Mesendoderm (in vitro differentiated cells): ENCODE measurements at places on chromosomes 1 and 21.

- no peaks in the 10 kb centered on the region for H3K36me3 ChIP-seq
- no peak overlapping the region for H3K27ac ChIP-seq
- H3K4me3 ChIP-seq, result no peak overlapping the region
- DNase-seq, result no peak
- no peaks in the 10 kb centered on the region for H3K4me1 ChIP-seq
Observed at GRCh38 chr1:48753293-48753692, 23.4 kb downstream of the BEND5 start.

DNA sequence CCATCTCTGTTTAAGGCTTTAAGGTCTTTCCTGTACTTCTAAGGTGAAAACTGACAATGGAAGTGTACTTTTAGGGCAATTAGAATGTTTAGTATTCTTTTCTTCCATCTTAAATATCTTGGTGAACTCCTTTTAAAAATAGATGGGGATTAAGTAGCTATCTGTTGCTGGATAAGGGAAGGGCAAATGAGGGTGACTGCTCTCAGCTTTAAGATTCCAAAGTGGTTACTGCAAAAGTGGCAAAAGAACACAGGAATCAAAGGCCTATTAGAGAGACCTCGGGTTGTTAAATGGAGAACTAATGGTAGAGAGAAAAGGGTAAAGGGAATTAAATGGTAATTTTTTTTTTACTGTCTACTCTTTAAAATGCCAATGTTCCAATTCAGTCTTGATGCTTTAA lies 774.1 kb upstream of the B3GALT2 start:
- H3K36me3 ChIP-seq, result no peaks in the 10 kb centered on the region
- no peak overlapping the region for H3K4me3 ChIP-seq
- no peaks in the 10 kb centered on the region for H3K4me1 ChIP-seq
- H3K27ac ChIP-seq, result no peak overlapping the region
- no peaks in the 10 kb centered on the region for H3K27me3 ChIP-seq

DNA sequence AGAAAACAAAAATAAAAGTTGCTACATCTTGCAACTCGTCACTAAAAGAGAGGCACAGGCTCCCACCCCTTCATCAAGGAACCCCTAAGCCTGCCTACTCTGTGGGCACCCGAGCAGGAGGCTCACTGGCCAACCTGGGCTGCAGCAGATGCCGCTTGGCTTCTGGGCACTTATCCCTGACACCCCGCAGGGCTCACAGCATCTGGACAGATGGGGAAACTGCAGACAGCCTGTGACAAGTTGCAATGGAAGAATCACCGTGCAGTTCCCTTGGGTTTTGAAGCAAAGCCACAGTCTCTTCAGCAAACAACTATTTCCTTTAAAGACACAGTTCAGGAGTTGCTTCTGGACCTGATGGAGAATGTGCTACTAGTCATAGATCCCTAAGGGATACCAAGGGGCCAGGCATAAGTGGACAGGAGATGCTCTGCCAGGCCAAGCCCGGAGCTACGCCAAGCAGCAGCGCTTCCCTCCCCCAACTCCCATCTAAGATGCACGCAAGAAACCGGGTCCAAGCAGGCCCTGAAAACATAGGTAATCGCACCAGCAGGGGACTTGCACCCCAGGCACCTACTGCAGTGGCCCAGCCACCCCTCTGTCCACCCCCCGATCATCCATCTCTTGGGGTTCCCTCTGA lies 170.6 kb downstream of the NPHP4 start:
- no peak overlapping the region for H3K4me3 ChIP-seq
- no peaks in the 10 kb centered on the region for H3K36me3 ChIP-seq
- H3K4me1 ChIP-seq, result no peaks in the 10 kb centered on the region
- DNase-seq, result no peak

DNA sequence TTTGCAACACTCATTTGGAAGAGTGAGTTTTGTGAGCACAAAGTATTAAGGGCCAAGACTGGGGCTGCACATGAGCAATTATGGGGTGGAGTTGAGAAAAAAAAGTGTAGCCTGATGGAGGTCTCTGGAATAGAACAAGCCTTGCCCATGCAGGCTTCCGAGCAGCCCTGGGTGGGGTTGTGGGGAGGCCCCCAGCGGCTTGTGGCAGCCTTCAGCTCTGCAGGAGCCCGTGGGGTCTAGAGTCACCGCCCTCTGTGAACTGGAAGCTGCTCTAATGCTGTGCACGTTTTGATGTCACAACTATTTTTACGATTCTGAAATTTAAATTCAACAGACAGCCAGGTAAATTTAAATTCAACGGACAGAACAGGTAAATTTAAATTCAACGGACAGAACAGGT lies 58.9 kb downstream of the BACE2 start:
- no peak overlapping the region for H3K27ac ChIP-seq
- peaks cover 1% of the 10 kb centered on the region for H3K36me3 ChIP-seq
- H3K4me3 ChIP-seq, result no peak overlapping the region
- no peak for DNase-seq
- no peaks in the 10 kb centered on the region for H3K27me3 ChIP-seq

DNA sequence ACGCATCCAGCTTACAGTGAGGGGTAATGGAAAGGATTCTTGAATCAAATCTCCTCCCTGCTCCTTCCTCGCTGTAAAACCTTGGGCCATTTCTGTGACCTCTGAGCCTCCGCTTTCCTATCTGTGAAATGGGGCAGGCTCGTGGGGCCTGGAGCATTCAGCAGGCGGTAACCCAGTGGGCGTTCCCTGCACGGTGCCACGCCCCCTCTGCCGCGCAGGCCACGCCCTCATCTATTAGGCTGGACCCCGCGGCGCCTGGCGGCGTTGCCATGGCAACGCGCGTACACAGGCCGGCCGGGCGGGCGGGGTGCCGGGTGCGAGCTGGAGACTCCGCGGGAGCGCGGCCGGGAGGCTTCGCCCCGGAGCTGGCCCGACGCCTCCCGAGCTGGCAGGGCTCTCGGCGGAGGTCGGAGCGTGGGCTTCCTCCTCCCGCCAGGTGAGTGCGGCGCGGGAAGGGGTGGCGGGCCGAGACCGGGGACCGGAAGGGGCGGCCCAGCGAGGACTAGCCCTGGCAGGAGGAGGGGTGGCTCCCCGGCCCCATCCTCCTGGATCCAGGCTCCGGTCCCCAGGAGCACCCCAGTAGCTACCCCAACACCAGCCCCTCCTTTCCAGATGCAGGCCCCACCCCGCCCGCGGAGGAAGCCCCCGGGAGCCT lies at the start of gene FHAD1:
TSS of gene FHAD1 (plus strand) at position 264 of the 655 bp plus-strand sequence. CDS start 4,562 bp downstream, outside the sequence.
- no peak within 1 kb of the TSS for H3K27ac ChIP-seq
- no peaks in the 10 kb centered on the region for H3K36me3 ChIP-seq
- H3K4me3 ChIP-seq, result peak within 1 kb of the TSS; percentile 55
- peak; percentile 89 for DNase-seq
- H3K27me3 ChIP-seq, result no peaks in the 10 kb centered on the region

- H3K4me1 ChIP-seq, result no peaks in the 10 kb centered on the region
- no peak overlapping the region for H3K4me3 ChIP-seq
- no peaks in the 10 kb centered on the region for H3K36me3 ChIP-seq
- DNase-seq, result no peak
- H3K27me3 ChIP-seq, result no peaks in the 10 kb centered on the region
- H3K27ac ChIP-seq, result no peak overlapping the region
Observed at GRCh38 chr1:96370757-96371156, 350.8 kb upstream of the PTBP2 start.

- H3K36me3 ChIP-seq, result no peaks in the 10 kb centered on the region
- H3K27ac ChIP-seq, result no peak overlapping the region
- no peaks in the 10 kb centered on the region for H3K27me3 ChIP-seq
Observed at GRCh38 chr1:156149374-156150332, 3.7 kb upstream of the SEMA4A start.

DNA sequence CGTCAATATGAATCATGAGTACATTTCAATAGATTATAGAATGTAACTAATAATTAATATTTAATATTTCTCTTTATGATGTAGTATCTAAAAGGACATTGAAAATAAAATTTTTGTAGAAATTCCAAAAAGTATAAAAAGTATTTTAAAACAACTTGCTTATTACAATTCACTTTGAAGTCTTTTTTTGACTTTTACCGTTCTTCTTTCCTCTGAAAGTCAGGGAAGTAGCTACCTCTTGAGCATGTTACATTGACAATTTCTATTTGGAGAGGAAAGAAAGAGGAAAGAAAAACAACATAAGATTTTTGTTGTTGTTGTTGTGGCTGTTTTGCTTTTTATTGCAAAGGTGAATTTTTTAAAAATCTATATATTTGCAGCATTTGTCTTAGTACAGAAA lies 1.3 kb downstream of the PTPRC start:
- no peaks in the 10 kb centered on the region for H3K27me3 ChIP-seq
- no peaks in the 10 kb centered on the region for H3K36me3 ChIP-seq
- H3K27ac ChIP-seq, result no peak overlapping the region
- H3K4me3 ChIP-seq, result no peak overlapping the region

DNA sequence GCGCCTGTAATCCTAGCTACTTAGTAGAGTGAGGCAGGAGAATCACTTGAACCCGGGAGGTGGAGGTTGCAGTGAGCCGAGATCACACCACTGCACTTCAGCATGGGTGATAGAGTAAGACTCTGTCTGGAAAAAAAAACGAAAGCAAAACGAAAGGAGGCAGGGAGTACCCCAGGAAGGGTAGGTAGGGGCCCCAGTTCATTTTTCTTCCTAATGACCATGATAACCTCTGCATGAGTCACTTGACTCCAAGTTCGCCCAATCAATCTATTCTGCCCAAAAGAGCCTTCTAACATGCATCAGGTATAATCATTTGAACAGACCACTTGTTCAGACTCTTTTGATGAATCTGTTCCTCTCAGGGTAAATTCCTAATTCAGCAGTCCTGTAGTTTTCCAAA lies 13.2 kb upstream of the TMEM201 start:
- no peak for DNase-seq
- no peak overlapping the region for H3K27ac ChIP-seq
- H3K4me3 ChIP-seq, result no peak overlapping the region

- peak; percentile 84 for DNase-seq
- peak overlapping the region; percentile 93 for H3K4me3 ChIP-seq
- peaks cover 1% of the 10 kb centered on the region for H3K4me1 ChIP-seq
- H3K27me3 ChIP-seq, result no peaks in the 10 kb centered on the region
Observed at GRCh38 chr1:222711319-222712252, 705 bp downstream of the AIDA start.

DNA sequence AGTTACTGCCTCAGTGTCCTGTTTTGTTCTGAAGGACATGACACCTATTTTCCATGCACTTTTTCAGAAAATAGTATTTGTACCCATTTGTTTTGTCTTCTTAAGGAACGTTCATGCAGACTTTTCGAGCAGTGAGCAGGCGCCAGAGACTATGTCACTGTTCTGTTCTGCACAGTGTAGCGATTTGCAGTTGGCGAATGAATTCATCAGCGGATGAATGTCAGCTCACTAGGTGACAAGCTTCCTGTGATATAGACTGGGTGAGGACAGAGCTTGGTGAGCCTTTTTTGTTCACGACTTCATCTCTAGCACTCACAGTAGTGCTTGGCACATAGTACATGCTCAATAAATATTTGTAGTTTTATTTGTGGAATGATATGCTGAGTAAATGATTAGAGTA lies 177.8 kb downstream of the NFIA start:
- no peaks in the 10 kb centered on the region for H3K4me1 ChIP-seq
- H3K4me3 ChIP-seq, result no peak overlapping the region
- no peaks in the 10 kb centered on the region for H3K36me3 ChIP-seq
- H3K27ac ChIP-seq, result no peak overlapping the region
- H3K27me3 ChIP-seq, result no peaks in the 10 kb centered on the region

- no peaks in the 10 kb centered on the region for H3K36me3 ChIP-seq
- no peaks in the 10 kb centered on the region for H3K4me1 ChIP-seq
- no peaks in the 10 kb centered on the region for H3K27me3 ChIP-seq
- H3K4me3 ChIP-seq, result no peak overlapping the region
- DNase-seq, result no peak
Observed at GRCh38 chr1:15299179-15299578, 52.2 kb downstream of the FHAD1 start.

DNA sequence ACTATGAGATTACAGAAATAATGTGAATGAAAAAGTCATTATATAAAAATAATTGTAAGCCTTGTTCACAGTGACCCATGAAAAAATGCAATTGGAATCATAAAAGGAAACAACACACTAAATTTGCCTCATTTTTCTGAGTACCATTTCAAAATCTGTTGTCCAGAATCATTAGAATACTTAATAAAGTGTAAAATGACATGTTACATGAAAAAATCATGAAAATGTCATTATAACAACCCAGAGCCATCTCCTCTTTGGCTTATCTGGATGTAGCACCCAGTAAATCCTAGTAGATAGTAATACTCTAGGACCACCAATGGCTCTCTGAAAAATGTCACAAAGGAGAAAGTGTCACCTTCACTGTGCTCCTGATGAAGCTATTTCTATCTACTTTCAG lies 76.5 kb downstream of the DDAH1 start:
- no peaks in the 10 kb centered on the region for H3K4me1 ChIP-seq
- no peaks in the 10 kb centered on the region for H3K36me3 ChIP-seq
- H3K4me3 ChIP-seq, result no peak overlapping the region
- no peak overlapping the region for H3K27ac ChIP-seq
- no peak for DNase-seq

DNA sequence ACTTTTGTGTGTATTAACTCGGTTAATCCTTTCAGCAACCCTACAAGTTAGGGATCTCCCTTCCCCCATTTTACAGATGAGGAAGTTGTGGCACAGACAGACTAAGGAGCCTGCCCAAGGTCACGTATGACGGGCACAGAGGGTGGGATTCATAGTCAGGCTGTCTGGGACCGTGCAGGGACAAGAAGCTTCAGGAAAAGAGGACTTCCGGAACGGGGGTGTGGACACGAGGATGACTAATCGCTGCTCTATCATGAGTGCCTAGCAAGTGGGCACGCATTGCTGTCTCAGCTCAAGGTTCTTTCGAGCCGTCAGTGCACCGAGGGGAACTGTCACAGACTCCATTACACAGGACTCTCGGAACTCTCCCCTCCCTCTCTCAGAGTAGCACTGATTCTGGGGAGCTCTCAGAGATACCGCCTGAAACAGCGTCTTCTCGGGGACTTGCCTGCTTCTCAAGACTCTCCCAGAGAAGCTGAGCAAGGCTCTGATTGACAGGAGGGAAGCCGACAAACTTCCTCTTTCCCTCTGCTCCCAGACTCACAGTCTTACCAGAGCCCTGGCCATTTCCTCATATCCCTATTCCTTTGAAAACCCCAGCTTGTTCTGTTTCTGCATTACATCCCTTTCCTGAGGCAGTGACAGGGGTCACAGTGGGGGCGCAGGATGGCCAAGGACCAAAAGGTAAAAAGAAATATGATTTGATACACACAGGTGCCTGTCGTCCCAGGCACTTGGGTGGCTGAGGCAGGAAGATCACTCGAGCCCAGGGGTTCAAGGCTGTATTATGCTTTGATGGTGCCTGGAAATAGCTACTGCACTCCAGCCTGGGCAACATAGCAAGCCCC lies 14.4 kb downstream of the FHAD1 start:
- DNase-seq, result no peak
- no peaks in the 10 kb centered on the region for H3K4me1 ChIP-seq
- no peaks in the 10 kb centered on the region for H3K27me3 ChIP-seq
- H3K4me3 ChIP-seq, result no peak overlapping the region
- no peaks in the 10 kb centered on the region for H3K36me3 ChIP-seq
